ENCODE measurements at places on chromosomes 1 and 21.

DNA sequence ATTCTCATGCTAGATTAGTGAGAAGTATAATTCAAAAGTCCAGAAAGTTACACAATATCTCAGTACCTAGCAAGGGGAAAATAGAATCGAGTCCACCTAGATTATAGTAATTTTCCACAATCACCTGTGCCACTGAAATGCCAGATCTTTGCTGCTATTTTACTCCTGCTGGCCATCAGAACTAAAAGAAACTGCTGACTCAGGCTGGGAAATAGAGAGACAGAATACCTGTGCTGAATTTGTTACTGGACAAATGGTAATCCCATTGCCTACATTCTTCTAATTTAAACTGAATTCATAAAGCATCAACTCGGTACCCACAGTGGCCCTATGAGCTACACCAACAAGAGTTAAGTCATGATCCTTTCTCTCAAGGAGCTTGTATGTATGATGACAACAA lies 55.0 kb downstream of the USH2A start:
- no peaks in the 10 kb centered on the region for H3K36me3 ChIP-seq
- H3K27ac ChIP-seq, result no peak overlapping the region
- no peaks in the 10 kb centered on the region for H3K4me1 ChIP-seq
- H3K4me3 ChIP-seq, result no peak overlapping the region

- peaks cover 4% of the 10 kb centered on the region for H3K27me3 ChIP-seq
- no peak for DNase-seq
- H3K27ac ChIP-seq, result no peak overlapping the region
- H3K4me3 ChIP-seq, result no peak overlapping the region
- H3K4me1 ChIP-seq, result peaks cover 27% of the 10 kb centered on the region
Measured at GRCh38 chr1:24536391-24536840, 19.5 kb upstream of the NCMAP start.

DNA sequence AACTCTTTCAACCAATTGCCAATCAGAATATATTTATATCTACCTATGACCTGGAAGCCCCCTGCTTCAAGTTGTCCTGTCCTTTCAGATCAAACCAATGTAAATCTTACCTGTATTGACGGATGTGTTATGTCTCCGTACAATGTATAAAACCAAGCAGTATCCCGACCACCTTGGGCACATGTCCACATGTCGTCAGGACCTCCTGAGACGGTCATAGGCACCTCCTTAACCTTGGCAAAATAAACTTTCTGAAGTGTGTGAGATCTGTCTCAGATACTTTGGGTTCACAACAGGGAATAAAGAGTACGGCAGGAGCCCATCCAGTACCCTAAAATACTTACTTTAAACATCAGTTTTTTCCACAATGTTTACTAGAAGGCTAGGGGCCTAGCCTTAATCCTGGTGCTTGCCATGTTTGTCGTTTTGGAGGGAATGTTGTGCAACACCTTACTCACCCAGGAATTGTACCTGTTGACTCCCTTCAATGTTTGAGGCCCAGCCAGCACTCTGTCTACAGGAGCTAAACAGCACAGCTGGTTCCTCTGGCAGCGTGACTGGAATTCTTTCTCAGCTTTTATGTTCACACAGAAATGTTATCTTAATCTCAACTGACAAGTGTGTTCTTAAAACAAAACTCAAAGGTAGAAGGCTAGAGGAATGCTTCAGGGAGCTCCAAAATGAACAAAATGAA lies 90.8 kb upstream of the USP25 start:
- no peaks in the 10 kb centered on the region for H3K4me1 ChIP-seq
- H3K4me3 ChIP-seq, result no peak overlapping the region
- DNase-seq, result no peak
- H3K36me3 ChIP-seq, result no peaks in the 10 kb centered on the region
- H3K27ac ChIP-seq, result no peak overlapping the region

GRCh38 chr1:172041742-172042141 lies 200.4 kb downstream of the DNM3 start:
- H3K4me3 ChIP-seq, result no peak overlapping the region
- H3K27me3 ChIP-seq, result no peaks in the 10 kb centered on the region
- H3K27ac ChIP-seq, result no peak overlapping the region
- no peaks in the 10 kb centered on the region for H3K36me3 ChIP-seq
- H3K4me1 ChIP-seq, result peaks cover 26% of the 10 kb centered on the region
- peak; percentile 25 for DNase-seq

- H3K4me1 ChIP-seq, result no peaks in the 10 kb centered on the region
- H3K27ac ChIP-seq, result no peak overlapping the region
- peaks cover 7% of the 10 kb centered on the region for H3K36me3 ChIP-seq
- no peaks in the 10 kb centered on the region for H3K27me3 ChIP-seq
- H3K4me3 ChIP-seq, result no peak overlapping the region
Measured at GRCh38 chr1:22995774-22996173, 19.9 kb downstream of the TEX46 start.

- no peaks in the 10 kb centered on the region for H3K27me3 ChIP-seq
- no peak for DNase-seq
- H3K4me1 ChIP-seq, result peaks cover 7% of the 10 kb centered on the region
- H3K27ac ChIP-seq, result no peak overlapping the region
- no peaks in the 10 kb centered on the region for H3K36me3 ChIP-seq
- H3K4me3 ChIP-seq, result no peak overlapping the region
Measured at GRCh38 chr1:101995984-101996745, 561 bp downstream of the OLFM3 start.

GRCh38 chr1:103191327-103191726 lies 83.0 kb upstream of the COL11A1 start:
- peak overlapping the region; percentile 59 for H3K27ac ChIP-seq
- peak overlapping the region; percentile 54 for H3K4me3 ChIP-seq
- no peaks in the 10 kb centered on the region for H3K36me3 ChIP-seq
- H3K4me1 ChIP-seq, result peaks cover 52% of the 10 kb centered on the region
- no peaks in the 10 kb centered on the region for H3K27me3 ChIP-seq

DNA sequence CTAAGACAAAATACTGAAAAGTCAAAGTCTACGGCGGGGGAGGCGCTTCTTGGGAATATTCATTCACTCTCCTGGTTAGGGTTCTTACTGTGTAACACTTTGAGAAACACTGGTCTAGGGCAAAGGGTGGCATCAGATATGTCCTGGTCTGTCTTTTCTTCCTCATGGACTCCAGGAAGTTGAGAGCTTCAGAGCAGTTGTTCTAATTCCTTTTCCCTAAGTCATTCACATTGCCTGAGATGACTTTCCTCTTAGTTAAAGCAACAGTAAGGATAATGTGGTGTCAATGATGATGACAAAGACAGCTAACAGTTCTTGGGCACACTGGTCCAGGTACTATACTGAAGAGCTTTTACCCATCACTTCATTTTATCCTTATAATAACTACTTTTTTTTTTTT lies 27.0 kb downstream of the FGGY start:
- H3K4me3 ChIP-seq, result no peak overlapping the region
- peaks cover 30% of the 10 kb centered on the region for H3K36me3 ChIP-seq
- H3K27me3 ChIP-seq, result peaks cover 3% of the 10 kb centered on the region
- peak overlapping the region; percentile 37 for H3K27ac ChIP-seq
- peaks cover 17% of the 10 kb centered on the region for H3K4me1 ChIP-seq
- peak; percentile 27 for DNase-seq

GRCh38 chr21:34974162-34974981 lies 74.7 kb downstream of the RUNX1 start:
- H3K4me1 ChIP-seq, result peaks cover 55% of the 10 kb centered on the region
- peaks cover 23% of the 10 kb centered on the region for H3K36me3 ChIP-seq
- H3K4me3 ChIP-seq, result no peak overlapping the region
- peaks cover 3% of the 10 kb centered on the region for H3K27me3 ChIP-seq
- DNase-seq, result no peak

GRCh38 chr1:65075123-65075976 lies 72.7 kb upstream of the AK4 start:
- H3K27ac ChIP-seq, result no peak overlapping the region
- H3K27me3 ChIP-seq, result peaks cover 12% of the 10 kb centered on the region
- H3K4me3 ChIP-seq, result no peak overlapping the region
- no peaks in the 10 kb centered on the region for H3K36me3 ChIP-seq

GRCh38 chr21:42688841-42689371 lies 35.5 kb downstream of the PDE9A start:
- H3K4me3 ChIP-seq, result no peak overlapping the region
- H3K4me1 ChIP-seq, result no peaks in the 10 kb centered on the region
- no peak for DNase-seq
- H3K27ac ChIP-seq, result no peak overlapping the region
- H3K36me3 ChIP-seq, result peaks cover 10% of the 10 kb centered on the region

GRCh38 chr1:156226116-156226538 lies 13.3 kb downstream of the PMF1 start:
- H3K27ac ChIP-seq, result no peak overlapping the region
- H3K4me1 ChIP-seq, result peaks cover 22% of the 10 kb centered on the region
- DNase-seq, result no peak
- H3K36me3 ChIP-seq, result peaks cover 11% of the 10 kb centered on the region
- no peak overlapping the region for H3K4me3 ChIP-seq
- H3K27me3 ChIP-seq, result no peaks in the 10 kb centered on the region

DNA sequence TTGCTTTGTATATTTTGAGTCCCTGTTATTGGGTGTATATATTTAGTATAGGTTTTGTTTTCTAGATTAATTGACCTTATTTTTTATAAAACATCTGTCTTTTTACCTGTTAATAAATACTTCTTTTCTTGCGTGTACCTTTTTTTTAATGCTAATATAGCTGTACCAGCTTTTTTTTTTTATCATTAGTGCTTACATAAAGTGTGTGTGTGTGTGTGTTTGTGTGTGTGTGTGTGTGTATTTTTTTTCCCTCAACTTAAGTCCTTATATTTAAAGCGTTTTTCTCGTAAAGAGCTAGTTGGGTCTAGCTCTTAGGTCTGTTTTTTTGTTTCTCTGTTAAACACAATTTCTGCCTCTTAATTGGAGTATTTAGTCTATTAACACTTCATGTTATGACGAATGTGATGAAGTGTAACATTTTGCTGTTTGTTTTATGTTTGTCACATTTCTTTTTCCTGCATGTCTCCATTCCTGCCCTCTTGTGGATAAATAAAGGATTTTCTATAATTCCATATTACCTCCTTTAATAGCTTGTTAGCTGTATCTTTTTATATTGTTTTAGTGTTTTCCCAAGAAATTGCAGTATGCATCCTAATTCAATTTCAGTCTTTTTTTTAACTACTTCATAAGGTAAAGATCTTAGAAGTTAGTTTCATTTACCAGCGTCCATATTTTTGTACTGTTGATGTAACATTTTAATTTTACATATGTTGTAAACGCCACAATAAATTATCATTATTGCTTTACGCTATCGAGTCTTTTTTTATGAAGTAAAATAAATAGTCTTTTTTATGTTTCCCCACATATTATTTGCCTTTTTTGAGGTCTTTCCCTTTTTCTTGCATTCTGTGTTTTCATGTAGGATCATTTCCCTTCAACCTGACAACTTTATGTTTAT lies 4.3 kb downstream of the PRMT2 start:
- peak overlapping the region; percentile 40 for H3K4me3 ChIP-seq
- peaks cover 61% of the 10 kb centered on the region for H3K4me1 ChIP-seq
- H3K36me3 ChIP-seq, result peaks cover 34% of the 10 kb centered on the region
- DNase-seq, result peak; percentile 25

DNA sequence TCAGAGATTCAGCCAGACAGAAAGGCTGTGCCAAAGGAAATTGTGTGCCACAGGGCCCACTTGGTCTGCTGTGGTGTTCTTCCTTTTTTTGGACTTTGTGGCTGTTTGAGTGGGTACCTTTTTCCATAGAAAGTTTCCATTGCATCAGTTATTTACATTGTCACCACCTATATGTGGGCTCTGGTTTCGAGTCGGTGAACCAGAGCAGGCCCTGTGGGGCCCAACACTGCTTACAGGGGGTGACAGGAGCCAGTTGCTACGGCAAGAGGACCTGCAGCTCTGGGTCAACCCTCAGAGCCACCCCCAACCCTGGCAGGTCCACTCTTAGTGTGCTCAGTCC lies 157.0 kb upstream of the EDN2 start:
- DNase-seq, result no peak
- peaks cover 32% of the 10 kb centered on the region for H3K4me1 ChIP-seq
- H3K4me3 ChIP-seq, result no peak overlapping the region
- H3K27me3 ChIP-seq, result peaks cover 2% of the 10 kb centered on the region
- H3K27ac ChIP-seq, result no peak overlapping the region
- no peaks in the 10 kb centered on the region for H3K36me3 ChIP-seq

DNA sequence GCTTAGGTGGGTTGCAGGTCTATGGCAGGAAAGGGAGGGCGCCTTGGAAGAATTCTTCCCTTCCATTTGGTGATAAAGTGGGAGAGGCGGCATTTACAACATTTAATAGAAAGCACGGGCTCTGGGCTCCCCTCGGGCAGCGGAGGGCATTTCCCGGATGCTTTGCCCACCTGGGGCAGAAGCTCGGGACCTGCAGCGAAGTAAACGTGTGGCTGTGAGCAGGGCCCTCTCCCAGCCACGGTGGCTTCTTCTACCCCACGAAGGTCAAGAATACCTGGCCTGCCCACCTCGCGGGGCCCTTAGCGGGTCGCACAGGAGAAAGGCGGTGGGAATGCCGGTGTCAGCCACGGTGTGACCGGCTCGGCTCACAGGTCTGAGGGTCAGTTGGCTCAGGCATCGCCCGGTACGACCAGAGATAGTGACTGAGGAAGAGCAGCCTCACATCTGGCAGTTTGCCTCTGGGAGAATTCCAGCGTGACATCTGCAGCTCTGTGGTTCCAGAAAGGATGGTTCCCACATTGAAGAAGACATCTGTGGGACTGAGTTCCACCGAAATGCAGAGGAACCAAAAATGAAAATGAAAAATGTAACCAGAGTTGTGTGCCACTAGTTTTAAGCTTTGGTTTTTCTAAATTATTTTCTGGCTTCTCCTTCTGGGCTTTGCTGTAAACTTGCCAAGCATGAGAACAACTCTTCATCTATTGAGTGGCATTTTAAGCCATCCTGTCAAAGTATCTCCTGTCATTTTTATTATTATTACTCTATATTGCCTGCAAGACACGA lies 720 bp upstream of the F3 start:
- H3K27ac ChIP-seq, result peak overlapping the region; percentile 97
- peak overlapping the region; percentile 94 for H3K4me3 ChIP-seq
- DNase-seq, result no peak
- peaks cover 81% of the 10 kb centered on the region for H3K4me1 ChIP-seq
- H3K27me3 ChIP-seq, result peaks cover 3% of the 10 kb centered on the region
- peaks cover 34% of the 10 kb centered on the region for H3K36me3 ChIP-seq

DNA sequence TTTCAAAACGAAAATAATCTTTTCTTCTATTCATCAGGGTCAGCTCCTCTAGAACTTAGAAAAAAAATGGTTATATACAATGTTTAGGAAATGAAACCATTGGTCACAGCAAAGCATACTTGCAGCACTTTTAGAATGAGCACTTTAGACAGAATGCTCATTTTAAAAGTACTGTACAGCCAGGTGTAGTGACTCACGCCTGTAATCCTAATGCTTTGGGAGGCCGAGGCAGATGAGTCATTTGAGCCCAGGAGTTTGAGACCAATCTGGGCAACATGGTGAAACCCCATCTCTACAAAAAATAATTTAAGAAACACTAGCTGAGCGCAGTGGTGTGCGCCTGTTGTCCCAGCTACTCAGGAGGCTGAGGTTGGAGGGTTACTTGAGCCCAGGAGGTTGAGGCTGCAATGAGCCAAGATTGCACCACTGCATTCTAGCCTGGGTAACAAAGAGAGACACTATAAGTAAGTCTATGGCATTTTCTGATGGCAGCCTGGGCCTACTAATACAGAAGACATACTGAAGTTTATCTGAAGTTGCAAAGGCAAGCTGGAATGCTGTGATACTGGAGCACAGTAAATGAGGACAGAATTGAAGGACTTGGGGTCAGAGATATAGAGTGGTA lies 48.9 kb upstream of the ZNF326 start:
- peak; percentile 35 for DNase-seq
- peak overlapping the region; percentile 55 for H3K27ac ChIP-seq
- H3K27me3 ChIP-seq, result no peaks in the 10 kb centered on the region
- H3K4me1 ChIP-seq, result peaks cover 51% of the 10 kb centered on the region
- H3K36me3 ChIP-seq, result no peaks in the 10 kb centered on the region

GRCh38 chr1:87599569-87599968 lies 270.9 kb downstream of the LMO4 start:
- no peak overlapping the region for H3K4me3 ChIP-seq
- no peaks in the 10 kb centered on the region for H3K36me3 ChIP-seq
- H3K27ac ChIP-seq, result no peak overlapping the region
- no peaks in the 10 kb centered on the region for H3K4me1 ChIP-seq

- DNase-seq, result no peak
- H3K27me3 ChIP-seq, result peaks cover 5% of the 10 kb centered on the region
- H3K4me3 ChIP-seq, result no peak overlapping the region
Measured at GRCh38 chr1:156101880-156102279, 12.6 kb upstream of the LMNA start.

All from HFFc6 (cell line).